ENCODE measurements at places on chromosomes 6 and 20. TPM values are rescaled to one million over a fixed set of nuclear protein-coding genes. Genes with fewer than 3 reads are reported as not detected.

GRCh38 chr20:47093320-47093966, 198.8 kb downstream of the EYA2 start:
- H3K4me3 ChIP-seq = no peak overlapping the region
- no peak for DNase-seq
- no peak overlapping the region for H3K27ac ChIP-seq
- H3K27me3 ChIP-seq = peaks cover 30% of the 10 kb centered on the region

GRCh38 chr20:4961746-4962145, 39.6 kb downstream of the SLC23A2 start:
- DNase-seq = no peak
- peak overlapping the region; percentile 31 for H3K27ac ChIP-seq
- no peak overlapping the region for H3K4me3 ChIP-seq
- H3K4me1 ChIP-seq = peaks cover 31% of the 10 kb centered on the region
- H3K27me3 ChIP-seq = no peaks in the 10 kb centered on the region

GRCh38 chr6:24100024-24100769, 25.8 kb upstream of the NRSN1 start:
- DNase-seq = no peak
- no peaks in the 10 kb centered on the region for H3K27me3 ChIP-seq
- no peak overlapping the region for H3K4me3 ChIP-seq
- H3K27ac ChIP-seq = no peak overlapping the region
- no peaks in the 10 kb centered on the region for H3K36me3 ChIP-seq
- no peaks in the 10 kb centered on the region for H3K4me1 ChIP-seq

DNA sequence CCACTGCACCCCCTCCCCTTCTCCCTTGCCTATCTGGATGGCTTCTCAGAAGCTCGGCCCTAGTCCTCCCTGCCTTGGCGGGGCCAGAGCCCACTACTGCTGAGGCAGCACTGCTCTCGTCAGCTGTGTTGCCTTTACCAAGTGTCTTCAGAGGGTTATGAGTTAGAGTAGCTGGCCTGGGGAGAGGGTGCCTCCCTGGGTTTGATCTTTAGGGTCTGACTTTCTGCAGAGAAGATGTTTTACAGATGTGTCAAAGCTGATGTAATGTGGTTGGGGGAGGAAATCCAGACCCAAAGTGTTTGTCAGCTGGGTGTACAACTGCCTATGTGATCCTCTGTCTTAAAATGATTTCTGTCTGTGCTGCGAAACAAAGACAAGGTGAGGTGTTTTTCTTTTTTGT, 30.4 kb upstream of the PI16 start:
- no peak overlapping the region for H3K4me3 ChIP-seq
- H3K27ac ChIP-seq = peak overlapping the region; percentile 17
- no peak for DNase-seq
- H3K4me1 ChIP-seq = peaks cover 44% of the 10 kb centered on the region
- peaks cover 41% of the 10 kb centered on the region for H3K36me3 ChIP-seq

DNA sequence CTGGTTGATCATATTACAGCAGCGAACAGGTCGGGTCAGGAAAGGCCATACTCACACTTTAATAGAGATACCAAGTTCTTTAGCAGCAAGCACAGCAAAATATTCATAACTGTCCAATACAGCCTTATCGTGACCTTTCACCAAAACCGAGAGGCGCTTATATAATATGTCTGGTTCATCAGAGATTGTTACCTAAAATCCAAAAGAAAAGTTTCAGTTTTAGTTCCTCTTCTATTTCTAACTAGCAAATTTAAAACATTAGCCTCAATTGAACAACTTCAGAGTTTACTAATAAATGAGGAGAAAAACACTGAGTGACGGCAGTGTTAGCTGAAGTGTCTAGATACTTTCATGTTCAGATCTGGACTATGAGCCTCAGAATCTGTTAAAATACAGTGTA, 5.9 kb downstream of the MRPS10 start:
- no peak for DNase-seq
- H3K36me3 ChIP-seq = peaks cover 25% of the 10 kb centered on the region
- no peak overlapping the region for H3K4me3 ChIP-seq
- no peak overlapping the region for H3K27ac ChIP-seq
- peaks cover 21% of the 10 kb centered on the region for H3K4me1 ChIP-seq

- no peaks in the 10 kb centered on the region for H3K4me1 ChIP-seq
- 0 out of 2 replicates have a peak, but pooled peaks cover 6% of the 10 kb centered on the region for H3K36me3 ChIP-seq
- DNase-seq = no peak
- no peak overlapping the region for H3K27ac ChIP-seq
- no peaks in the 10 kb centered on the region for H3K27me3 ChIP-seq
Observed at GRCh38 chr20:52565614-52566013, 374.0 kb upstream of the ZFP64 start.

DNA sequence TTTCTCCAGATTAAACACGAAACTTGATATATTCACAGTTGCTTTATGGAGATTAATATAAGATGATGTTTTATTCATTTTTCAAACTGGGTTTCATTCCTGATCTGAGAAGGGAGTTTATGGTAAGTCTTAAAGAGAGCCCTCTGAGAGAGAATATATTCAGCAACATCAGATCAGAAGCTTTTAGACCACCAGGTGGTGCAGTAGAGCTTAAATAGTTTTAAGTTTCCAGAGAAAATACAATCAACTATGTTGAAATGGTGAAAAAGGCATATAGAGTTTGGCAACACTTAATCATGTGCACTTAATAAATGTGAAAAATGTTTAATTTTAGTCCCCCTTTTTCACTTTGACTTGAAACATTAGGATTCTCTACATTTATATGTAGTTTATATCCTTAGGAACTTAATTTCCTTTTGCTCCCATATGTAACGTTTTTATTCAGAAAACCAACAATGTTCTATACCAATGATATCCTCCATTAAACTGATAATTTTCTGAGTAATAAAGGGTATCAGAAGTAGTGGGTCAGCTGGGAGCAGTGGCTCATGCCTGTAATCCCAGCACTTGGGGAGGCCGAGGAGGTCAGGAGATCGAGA, 86.4 kb upstream of the CLDN20 start:
- DNase-seq = peak; percentile 66
- peaks cover 8% of the 10 kb centered on the region for H3K36me3 ChIP-seq
- peaks cover 31% of the 10 kb centered on the region for H3K4me1 ChIP-seq

DNA sequence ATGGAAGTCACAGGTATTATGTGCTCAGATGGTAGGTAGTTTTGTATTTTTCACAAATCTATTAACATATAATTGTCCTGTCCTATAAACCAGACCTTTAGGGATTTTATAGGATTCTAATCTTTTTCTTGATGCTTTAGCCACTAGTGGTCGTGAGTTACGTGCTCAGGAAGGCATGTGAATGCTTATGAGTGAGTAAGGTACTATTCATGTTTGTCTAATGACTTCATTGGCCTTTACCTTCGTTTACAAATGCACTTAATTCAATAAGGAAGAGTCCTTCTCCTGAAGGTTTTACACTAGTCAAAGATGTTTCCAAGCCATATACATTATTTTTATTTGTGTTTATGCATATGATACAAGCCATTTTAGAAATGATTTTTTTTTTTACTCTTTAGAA, 23.0 kb downstream of the PACRG start:
- H3K4me1 ChIP-seq = no peaks in the 10 kb centered on the region
- H3K4me3 ChIP-seq = no peak overlapping the region
- no peaks in the 10 kb centered on the region for H3K36me3 ChIP-seq
- no peak for DNase-seq
- no peak overlapping the region for H3K27ac ChIP-seq

DNA sequence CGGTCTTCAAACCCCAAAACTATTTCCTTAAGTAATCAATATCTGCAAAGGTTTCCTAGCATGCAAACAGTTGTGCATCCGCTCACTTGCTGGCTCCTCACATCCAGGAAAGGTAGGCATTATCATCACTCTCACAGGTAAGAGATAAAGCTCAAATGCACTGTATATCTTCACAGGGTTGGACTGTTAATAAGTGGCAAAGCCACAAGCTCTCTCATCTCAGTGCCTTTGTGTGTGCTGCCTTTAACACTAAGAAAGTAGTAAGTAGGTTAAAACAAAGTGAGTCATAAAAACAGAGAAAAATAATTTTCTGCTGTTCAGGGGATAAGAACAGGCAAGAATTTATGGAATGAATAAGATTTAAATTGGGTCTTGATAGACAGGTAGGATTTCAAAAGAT, 21.3 kb downstream of the MAN1A1 start:
- no peak for DNase-seq
- H3K27ac ChIP-seq = no peak overlapping the region
- no peaks in the 10 kb centered on the region for H3K36me3 ChIP-seq
- H3K4me1 ChIP-seq = no peaks in the 10 kb centered on the region
- H3K27me3 ChIP-seq = peaks cover 2% of the 10 kb centered on the region

DNA sequence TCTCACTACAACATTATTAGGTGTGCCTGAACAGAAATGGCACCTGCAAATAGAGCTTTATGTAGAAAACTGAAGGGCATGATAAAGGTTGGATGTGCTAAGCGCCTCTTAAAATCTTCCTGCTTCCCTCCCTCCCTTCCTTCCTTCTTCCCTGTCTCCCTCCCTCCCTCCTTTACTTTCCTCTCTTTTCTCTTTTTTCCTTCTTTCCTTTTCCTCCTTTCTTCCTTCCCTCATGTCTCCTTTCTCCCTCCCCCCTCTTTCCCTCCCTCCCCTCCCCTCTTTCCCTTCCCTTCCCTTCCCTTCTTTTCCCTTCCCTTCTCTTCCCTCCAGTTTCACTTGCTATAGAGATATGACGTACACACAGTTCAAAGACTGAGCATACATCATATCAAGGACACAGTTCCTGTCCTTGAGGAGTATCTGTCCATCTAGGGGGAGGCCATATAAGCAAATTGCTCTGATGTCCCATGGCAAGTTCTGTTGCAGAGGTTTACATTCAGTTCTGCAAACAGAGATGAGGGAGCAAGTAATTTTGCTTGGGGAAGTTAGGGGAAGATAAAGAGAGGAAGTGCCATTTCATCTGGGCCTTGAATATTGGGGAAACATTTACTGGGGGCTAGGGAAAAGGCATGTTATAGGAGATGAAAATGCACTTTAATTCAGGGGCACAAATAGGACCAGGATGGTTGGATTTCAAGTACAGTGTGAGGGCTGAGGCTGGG, 79.0 kb upstream of the EEF1E1 start:
- no peaks in the 10 kb centered on the region for H3K27me3 ChIP-seq
- peaks cover 60% of the 10 kb centered on the region for H3K4me1 ChIP-seq
- H3K27ac ChIP-seq = peak overlapping the region; percentile 88
- H3K4me3 ChIP-seq = peak overlapping the region; percentile 72

- no peak for DNase-seq
- H3K36me3 ChIP-seq = no peaks in the 10 kb centered on the region
Observed at GRCh38 chr20:51287628-51288413, 254.7 kb downstream of the NFATC2 start.

GRCh38 chr20:4154958-4155411, 139.6 kb upstream of the RNF24 start:
- H3K27ac ChIP-seq = no peak overlapping the region
- H3K27me3 ChIP-seq = no peaks in the 10 kb centered on the region
- H3K4me1 ChIP-seq = peaks cover 35% of the 10 kb centered on the region
- no peak overlapping the region for H3K4me3 ChIP-seq
- no peaks in the 10 kb centered on the region for H3K36me3 ChIP-seq
- no peak for DNase-seq

- H3K4me1 ChIP-seq = peaks cover 13% of the 10 kb centered on the region
- no peak overlapping the region for H3K27ac ChIP-seq
- no peak for DNase-seq
- no peak overlapping the region for H3K4me3 ChIP-seq
- H3K36me3 ChIP-seq = no peaks in the 10 kb centered on the region
- peaks cover 6% of the 10 kb centered on the region for H3K27me3 ChIP-seq
Observed at GRCh38 chr6:2658788-2659187, 91.9 kb downstream of the MYLK4 start.

GRCh38 chr20:38828514-38829295, 23.2 kb downstream of the PPP1R16B start:
- H3K4me1 ChIP-seq = no peaks in the 10 kb centered on the region
- H3K4me3 ChIP-seq = no peak overlapping the region
- no peak for DNase-seq
- no peak overlapping the region for H3K27ac ChIP-seq

GRCh38 chr20:11965602-11966001, 47.9 kb downstream of the BTBD3 start:
- H3K27me3 ChIP-seq = peaks cover 3% of the 10 kb centered on the region
- H3K4me3 ChIP-seq = no peak overlapping the region
- DNase-seq = no peak
- H3K36me3 ChIP-seq = no peaks in the 10 kb centered on the region
- no peak overlapping the region for H3K27ac ChIP-seq

- H3K36me3 ChIP-seq = peaks cover 7% of the 10 kb centered on the region
- no peak overlapping the region for H3K4me3 ChIP-seq
- H3K4me1 ChIP-seq = peaks cover 7% of the 10 kb centered on the region
- H3K27me3 ChIP-seq = peaks cover 2% of the 10 kb centered on the region
- H3K27ac ChIP-seq = no peak overlapping the region
Observed at GRCh38 chr6:43900560-43900915, 130.5 kb downstream of the VEGFA start.

PRRT1 gene
- 3.9 TPM for total RNA-seq

BPIFB1 gene
- not detected for total RNA-seq

SSTR4 gene
- not detected for total RNA-seq

GHRH gene
- total RNA-seq = not detected

MACROD2 gene
- 0.11 TPM for total RNA-seq

FKBP1C gene
- total RNA-seq = 0.77 TPM

SLC13A3 gene
- 3.0 TPM for total RNA-seq

RBM24 gene
- 37.7 TPM for total RNA-seq

HLA-DOA gene
- not detected for total RNA-seq

FRS3 gene
- total RNA-seq = 4.2 TPM
